Liver (tissue), 10 donors: ENCODE measurements at places on chromosomes 2 and 18.

DNA sequence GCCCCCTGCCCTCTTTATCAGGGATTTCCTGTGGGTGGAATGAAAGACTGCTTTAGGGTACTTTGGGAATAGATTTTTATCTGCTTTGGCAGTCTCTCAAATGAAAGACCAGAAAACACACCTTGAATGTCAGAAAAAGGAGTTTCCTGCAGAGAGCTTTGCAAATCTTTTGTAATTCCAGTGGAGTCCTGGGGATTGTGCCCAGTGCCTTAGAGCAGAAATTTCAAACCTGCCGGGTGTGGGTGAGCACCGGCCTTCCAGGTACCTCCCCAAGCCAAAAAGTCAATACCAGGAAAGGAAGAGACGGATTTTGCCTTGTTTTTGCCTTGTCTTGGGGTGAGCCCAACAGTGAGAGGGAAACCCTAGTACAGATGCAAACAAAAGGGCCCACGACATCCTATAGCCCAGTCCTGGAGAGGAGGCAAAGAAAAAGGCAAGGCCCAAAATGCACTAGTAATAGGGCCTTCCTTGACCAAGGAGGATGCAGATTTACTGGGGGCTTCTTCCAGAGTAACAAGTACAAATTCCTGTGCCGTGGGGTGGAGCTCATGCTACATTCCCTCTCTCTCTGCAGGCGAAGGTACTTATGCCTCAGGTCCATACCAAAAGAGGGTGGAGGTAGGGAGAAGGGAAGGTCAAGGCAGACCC is 36.4 kb downstream of the FOXI3 start:
- no peak for DNase-seq

DNA sequence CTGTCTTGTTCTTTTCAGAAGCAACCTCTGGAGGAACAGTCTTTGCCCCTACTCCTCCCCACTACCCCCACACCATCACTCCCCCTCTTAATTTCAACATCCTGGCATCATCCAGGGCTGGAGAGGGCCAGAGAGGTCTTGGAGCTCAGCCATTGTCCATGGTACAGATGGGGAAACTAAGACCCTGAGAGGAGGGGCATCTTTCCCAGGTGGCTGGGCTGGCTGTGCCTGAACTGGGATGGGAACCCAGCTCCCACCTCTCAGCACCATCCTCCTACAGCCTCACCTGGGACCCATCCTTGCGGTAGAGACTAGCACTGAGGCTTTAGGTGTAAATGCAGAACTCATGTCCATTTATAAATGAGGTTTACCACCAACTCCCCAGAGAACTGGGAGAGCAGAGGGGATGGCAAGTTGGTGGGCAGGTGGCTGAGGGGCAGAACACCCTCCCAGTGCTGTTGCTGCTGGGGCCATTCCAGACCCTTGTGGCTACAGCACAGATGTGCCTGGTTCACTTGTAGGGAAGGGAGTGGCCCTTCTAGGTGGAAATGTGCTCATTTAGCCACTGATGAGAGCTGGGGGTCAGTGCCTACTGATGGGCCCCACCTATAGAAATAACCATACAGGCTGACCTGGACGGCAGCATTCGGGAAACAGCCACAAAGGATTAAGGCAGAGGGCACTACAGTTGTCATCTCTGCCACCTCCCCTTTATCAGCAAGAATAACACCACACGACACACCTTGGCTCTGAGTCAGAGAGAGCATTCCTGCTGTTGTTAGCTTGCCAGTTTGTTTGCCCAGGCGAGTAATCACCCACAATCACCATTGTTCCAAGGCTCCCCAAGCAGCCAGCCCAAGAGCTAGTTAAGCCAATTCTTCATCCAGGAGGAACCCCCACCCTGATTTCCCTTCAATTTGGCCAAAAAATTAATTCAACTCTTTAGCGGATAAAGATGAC is 2.1 kb downstream of the MLPH start:
- DNase-seq: no peak

GRCh38 chr18:70390371-70391090 is 101.7 kb downstream of the SOCS6 start:
- no peak for DNase-seq

DNA sequence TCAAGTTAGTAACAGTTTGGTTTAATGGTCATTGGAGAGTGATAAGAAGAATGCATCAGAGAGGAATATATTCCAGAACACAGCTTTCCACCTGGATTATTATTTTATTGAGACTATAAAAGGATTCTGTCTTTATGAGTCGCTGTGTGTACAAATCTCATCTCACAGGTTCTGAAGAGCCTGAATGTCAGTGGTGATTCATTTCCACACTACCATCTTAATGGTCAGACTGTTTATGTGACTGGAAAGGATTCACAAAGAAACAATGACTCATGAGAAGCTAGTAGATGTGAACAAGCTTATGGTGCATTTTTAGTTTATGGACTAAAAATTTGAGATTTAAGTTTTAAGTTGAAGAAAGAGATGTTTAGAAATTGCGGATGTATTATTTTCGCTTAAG is 685.4 kb upstream of the NRXN1 start:
- no peak for DNase-seq

- no peak for DNase-seq
These were observed 8.9 kb upstream of the LTBP1 start for GRCh38 chr2:32937602-32938448.

GRCh38 chr2:18598848-18599484 is 9.6 kb upstream of the NT5C1B start:
- no peak for DNase-seq

DNA sequence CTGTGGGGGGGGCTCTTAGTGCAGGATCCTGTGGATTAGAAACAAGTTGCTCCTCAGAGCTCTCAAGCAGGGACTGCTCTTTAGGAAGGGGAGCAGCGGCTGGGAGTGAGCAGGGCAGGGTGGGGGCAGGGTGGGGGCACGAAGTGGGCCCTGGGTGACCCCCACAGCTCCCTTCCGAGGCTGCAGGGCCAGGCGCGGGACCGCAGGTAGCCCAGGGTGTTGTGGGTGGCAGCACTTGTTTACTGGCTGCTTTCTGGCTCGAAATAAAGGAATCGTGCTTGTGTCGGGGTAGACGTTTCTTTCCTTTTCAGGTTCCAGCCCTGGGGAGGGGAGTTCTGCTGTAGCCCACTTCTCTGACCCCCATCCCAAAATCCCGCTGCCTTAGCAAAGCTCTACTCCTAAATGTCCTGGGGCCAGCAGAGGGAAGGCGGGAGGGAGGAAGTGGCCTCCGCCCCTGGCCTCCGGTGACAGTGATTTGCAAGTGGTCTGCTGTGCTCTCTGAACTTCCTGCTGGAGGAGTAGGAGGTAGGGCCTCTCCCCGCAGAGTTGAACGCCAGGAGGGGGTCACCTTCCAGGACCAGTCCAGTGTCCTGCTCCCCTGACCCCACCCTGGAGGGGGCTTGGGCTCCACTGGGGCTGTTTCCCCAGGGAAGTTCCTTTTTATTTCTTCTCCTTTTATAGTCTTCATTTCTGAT is 8.3 kb downstream of the NEU4 start:
- no peak for DNase-seq

GRCh38 chr2:65465857-65466256 is 33.5 kb upstream of the SPRED2 start:
- no peak for DNase-seq

- DNase-seq: no peak
These were observed 759.5 kb downstream of the RNF144A start for GRCh38 chr2:7676714-7677113.

GRCh38 chr2:144225076-144225475 is 294.8 kb downstream of the ZEB2 start:
- DNase-seq: peak; percentile 61

DNA sequence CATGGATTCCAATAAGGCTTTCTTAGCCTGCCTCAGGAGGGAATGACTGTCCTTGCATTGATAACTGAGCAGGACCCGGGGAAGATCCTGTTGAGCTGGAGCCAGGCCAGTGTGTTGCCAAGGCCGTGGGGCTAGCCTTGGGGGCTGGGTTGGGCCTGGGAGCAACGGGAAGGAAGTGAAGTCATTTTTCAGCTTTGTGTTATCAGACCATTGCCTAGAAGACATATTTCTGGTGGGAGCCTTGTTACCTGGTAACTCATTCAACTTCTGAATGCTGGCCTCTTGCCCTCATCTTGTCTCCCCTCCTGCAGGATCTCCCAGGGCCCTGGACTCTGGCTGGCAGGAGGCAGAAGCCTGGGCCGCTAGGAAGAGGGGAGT is 92.7 kb upstream of the MGAT5 start:
- DNase-seq: no peak

- DNase-seq: no peak
These were observed 492 bp downstream of the KIF5C start for GRCh38 chr2:148875387-148876051.

- DNase-seq: no peak
These were observed 1195.7 kb upstream of the ZEB2 start for GRCh38 chr2:145715601-145716000.

DNA sequence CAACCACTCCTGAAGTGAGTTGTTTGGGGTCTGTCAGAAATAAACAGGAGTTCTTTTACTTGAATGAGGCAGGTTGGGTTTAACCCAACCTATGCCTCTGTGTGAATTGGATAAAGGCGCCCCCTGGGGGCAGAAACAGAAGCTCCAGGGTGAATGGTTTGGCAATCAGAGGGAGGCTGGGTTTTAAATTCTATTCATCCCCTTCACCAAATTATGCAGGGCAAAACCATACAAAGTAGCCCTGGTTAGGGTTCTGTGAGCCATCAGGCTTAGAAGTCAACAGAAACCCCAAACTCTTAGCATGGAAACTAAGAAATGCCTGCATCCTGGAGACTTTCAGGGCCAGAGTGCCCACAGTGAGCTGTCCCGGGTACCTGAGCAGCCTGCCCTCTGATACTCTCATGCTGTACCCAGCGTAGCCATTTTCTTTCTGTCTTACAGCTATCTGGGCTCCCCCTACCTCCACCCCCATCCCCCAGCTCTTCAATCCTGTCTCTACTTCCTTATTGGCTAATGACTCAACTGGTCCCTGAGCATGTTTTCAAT is 241.5 kb downstream of the ICOS start:
- DNase-seq: peak; percentile 53

DNA sequence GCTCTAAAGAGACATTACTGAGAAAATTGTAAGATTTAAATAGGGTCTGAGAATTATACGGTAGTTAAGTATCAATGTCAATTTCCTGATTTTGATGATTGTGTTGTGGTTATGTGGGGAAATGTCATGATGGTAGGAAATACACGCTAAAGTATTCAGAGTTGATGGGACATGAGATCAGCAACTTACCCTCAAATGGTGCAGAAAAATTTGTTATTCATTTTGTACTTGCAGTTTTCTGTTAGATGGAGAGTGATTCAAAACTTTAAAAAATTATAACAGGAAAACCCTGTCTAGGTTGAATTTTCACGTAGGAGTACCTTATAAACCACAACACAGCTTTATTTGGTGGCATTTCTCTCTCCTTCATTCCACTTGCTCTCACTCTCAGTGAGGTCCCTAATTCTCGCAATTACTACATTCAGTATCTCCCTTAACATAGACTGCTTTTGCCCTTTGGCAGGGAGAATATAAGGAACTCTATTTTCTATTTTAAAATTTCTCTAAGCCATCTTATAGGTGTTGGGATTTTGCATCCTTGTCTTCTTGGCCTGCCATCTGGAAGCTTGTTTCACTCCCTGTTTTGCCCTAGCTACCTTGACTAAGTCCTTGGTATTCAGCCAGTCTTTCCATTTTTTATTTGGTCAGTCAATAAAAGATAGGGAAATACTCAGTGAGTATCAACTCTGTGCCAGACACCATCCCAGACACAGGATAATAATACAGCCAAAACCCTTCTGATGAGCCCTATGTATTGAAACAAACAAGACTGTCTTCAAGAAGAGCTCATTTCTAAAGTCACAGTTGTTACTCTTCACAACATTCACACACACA is 550.6 kb upstream of the ACVR2A start:
- no peak for DNase-seq

DNA sequence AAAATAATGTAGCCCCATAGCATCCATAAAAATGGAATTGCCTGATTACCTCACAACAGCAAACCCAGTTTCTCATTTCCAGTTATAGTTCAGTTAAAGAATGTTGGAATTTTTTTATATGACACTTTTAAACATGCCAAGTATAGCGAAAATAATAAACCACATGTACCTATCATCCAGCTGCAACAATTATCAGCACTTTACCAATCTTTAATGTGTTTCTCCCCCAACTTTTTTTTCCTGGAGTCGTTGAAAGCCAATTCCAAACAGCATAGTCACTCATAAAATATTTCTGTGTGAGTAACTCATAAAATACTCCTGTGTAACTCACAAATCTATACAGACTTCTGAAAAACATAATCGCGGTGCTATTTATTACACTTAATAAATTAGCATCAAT is 38.1 kb downstream of the SMAD4 start:
- DNase-seq: no peak

GRCh38 chr2:54464341-54464740 is 8.2 kb downstream of the SPTBN1 start:
- DNase-seq: no peak

GRCh38 chr2:239255628-239256349 is 145.0 kb downstream of the HDAC4 start:
- no peak for DNase-seq

DNA sequence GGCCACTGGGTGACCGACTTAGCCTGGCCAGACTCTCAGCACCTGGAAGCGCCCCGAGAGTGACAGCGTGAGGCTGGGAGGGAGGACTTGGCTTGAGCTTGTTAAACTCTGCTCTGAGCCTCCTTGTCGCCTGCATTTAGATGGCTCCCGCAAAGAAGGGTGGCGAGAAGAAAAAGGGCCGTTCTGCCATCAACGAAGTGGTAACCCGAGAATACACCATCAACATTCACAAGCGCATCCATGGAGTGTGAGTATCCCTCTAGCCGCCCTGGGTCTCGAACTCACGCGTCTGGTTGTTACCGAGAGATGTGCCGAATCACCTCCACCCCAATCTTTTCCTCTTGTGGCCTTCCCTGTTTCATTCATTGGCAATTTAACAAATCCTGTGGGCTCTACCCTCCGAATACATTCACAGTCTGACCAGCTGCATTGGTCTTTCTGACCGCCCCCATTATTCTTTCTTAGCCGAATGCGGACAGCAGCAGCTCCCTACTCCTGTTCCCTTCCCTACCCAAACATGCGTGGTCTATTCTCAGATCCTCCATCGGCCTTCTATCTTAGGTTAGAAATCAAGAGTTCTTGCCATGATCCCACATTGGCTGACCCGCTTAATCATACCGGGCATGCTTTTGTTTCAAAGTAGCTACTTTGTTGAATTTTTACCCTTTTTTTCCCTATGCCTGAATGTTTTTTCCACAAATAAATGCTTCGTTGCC is 631 bp downstream of the RPL31 start:
- DNase-seq: no peak

- DNase-seq: no peak
These were observed 5.1 kb downstream of the SLC35F6 start for GRCh38 chr2:26769089-26769761.

GRCh38 chr2:225773148-225773547 is 373.6 kb downstream of the NYAP2 start:
- no peak for DNase-seq
